ENCODE measurements at places on chromosomes 4 and X.

- no peak for DNase-seq
Measured at GRCh38 chr4:150510176-150510865, 71.6 kb upstream of the MAB21L2 start.

- no peak for DNase-seq
Measured at GRCh38 chr4:54144661-54145171, 44.8 kb downstream of the GSX2 start.

DNA sequence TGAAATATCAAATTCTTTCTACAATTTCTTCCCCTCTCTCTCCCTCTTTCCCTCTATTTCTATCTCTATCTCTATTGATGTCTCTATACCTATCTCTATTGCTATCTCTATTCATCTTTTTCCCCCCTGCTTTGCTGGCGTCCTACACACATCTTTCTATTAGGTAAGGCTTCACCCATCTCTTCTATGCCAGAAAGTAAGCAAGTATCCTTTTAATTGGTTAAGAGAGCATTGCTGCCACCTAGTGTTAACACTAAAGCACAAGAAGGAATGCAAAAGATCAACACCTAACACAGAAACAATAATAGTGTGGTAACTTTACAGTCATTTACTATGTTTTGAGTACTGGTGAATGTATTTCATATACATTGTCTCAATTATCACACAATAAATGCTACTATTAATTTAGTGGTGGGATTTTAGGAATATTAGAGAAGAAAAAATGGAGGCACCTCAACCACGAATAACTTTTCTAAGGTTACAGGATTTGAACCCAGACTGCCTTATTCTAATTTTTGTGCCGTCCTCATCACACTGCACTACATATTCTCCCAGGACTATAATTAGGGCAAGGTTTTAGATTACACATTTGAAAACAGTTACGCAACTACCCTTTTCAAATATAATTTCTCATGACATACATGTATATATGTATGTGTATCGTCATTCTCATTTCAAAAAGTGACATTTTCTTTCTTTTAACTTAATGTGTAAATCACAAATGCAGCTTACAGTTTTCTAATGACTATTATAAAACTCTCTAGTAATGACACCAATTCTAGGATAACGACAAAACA lies 3.7 kb upstream of the C4orf36 start:
- peak; percentile 74 for DNase-seq

- no peak for DNase-seq
Measured at GRCh38 chr4:146182443-146182842, 6.9 kb downstream of the LSM6 start.

DNA sequence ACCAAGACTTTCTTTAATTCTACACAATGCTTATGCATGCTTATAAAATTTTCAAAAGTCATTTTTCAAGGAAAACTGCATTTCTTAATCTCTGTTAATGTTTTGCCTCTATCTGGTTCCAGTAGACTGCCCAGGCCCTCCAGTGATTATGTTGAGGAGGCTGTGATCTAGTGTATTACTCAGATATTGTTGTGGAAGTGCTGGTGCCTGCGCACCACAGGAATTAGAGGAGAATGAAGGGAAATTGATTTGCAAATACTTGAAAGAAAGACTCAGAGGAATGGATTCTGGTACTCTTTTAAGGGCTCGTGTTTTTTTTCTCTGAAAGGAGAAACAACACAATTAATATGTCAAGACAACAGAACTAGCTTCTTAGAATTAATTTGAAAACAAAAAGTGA lies 1015.1 kb downstream of the RPA4 start:
- DNase-seq: no peak

GRCh38 chrX:153687121-153688039 lies at the start of gene SLC6A8:
Gene SLC6A8 (plus strand): TSS chrX:153687926. CDS start chrX:153688575, 649 bp downstream.
- peak; percentile 78 for DNase-seq

- peak; percentile 94 for DNase-seq
Measured at GRCh38 chr4:67106861-67107460, 438.3 kb downstream of the CENPC start.

- no peak for DNase-seq
Measured at GRCh38 chrX:46770817-46771163, 11.9 kb upstream of the SLC9A7 start.

Data from SK-N-DZ (cell line).